ENCODE measurements at places on chromosomes 5 and 9.

DNA sequence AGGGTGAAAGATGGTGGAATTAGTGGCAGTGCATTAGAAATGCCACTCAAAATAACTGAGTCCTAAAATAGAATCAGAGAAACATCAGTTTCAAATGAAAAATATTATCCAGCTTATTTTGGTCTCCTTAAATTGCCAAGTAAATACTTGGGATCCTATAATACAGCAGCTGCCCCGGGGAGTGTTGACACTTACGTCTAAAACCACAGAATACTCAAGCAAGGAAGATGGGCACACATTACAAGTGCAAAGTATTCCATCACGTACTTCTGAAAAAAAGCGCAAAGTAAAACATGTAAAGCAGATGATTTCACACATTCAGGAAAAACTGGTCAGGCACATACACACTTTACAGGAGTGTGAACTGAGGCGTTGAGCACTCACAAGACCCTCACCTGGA is 2.4 kb upstream of the ARHGEF37 start:
- DNase-seq, result no peak

DNA sequence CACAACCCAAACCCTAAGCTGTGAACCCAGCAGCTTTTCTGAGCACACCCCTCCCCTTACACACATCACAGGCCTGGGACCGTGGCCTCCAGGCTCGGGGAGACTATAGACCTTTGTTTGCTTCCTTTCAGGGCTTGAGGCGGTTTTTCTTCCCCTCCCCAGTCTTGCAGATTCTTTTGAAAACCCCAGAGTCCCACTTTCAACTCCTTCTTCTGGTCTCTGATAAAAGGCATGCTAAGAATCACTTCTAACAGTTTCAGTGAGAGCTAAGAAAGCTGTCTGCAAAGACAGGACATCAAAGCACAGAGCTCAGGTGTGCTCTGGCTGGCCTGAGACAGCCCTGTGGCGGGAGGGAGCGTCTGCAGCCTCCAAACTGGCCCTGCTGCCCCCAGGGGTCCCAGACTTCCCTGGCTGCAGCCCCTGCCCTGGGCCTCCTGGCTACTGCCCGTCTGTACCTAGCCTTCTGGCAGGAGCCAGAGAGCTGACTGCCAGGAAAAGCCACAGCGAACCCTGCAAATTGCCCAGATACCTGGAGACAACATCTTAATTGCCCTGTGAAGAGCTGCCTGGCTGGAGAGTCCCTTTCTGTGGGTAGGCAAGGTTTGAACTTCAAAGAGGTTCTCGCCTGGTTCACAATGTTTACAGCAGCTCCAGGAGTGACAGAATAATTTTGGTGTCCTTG is 138.9 kb downstream of the GADD45G start:
- DNase-seq, result peak; percentile 51

DNA sequence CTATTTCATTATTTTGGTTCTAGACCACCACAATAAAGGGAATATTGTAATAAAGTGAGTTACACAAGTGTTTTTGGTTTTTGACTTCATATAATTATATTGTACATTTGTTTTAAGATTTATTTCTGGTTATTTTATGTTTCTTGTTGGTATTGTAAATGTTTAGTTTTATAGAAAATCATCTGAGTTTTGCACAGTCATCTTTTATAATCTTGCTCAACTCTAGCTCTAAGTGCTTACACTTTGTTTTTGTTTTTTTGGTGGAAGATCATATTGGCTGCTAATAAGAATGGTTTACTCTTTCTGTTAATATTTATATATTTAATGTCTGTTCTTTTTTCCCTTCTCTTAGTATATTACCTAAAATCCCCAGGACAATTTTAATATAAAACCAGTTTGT is 135.0 kb downstream of the CNTLN start:
- no peak for DNase-seq

- DNase-seq, result no peak
Observed at GRCh38 chr9:136083558-136084062, 11.5 kb downstream of the NACC2 start.

- DNase-seq, result no peak
Observed at GRCh38 chr9:73149371-73150067, 2.1 kb upstream of the ANXA1 start.

DNA sequence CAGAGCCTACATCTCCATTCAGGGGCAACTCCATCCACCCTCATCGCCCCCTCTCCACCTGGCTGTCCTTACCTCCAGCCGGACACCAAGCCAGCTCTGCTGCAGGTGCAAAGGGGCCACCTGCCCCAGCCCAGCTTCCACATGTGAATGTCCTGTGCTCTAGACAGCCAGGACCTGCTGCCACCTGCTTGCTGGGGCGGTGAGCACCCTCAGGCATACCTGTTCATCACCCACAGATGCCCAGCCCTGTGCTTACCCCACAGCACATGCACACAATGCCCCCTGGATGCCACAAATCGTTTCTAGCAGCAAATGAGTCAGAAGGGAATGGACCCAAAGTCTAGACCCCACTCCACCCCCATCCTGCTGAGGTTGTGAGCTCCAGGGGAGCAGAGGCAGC is 13.3 kb upstream of the NKD2 start:
- DNase-seq, result no peak

- DNase-seq, result no peak
Observed at GRCh38 chr5:40916226-40916625, 6.9 kb downstream of the C7 start.

DNA sequence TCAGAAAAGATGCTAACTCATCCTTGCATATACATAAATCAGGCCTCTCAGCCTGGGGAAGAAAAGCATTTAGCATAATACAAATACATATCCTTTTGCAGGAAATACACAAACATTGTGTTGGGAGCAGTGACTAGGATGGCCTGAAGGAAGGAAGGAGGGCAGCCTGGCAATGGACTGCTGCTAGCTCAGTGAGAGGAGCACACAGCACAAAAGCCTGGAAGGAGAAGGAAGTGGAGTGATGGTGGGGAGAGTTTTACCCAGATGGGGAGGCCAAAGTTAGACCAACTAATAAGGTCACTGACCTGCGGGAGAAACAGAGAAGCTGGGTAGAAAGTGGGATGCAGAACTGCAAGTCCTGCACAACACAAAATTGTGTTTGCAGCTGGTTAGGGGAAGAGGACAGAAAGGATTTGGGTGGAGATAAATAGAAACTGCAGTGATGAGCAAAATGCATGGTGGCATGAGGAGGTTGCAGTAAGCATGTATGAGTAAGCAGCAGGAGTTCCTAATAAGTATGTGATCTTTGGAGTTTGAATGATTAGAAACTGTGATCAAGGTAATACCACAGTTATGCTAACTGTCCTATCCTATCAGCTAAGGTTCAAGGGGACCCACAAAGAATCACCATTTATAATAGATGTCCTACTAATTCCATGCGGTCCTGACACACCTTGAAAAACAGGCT is 39.5 kb downstream of the SEMA6A start:
- no peak for DNase-seq

- no peak for DNase-seq
Observed at GRCh38 chr9:109121232-109121796, 1.6 kb upstream of the TMEM245 start.

- DNase-seq, result no peak
Observed at GRCh38 chr9:20289423-20290010, 332.8 kb downstream of the MLLT3 start.

DNA sequence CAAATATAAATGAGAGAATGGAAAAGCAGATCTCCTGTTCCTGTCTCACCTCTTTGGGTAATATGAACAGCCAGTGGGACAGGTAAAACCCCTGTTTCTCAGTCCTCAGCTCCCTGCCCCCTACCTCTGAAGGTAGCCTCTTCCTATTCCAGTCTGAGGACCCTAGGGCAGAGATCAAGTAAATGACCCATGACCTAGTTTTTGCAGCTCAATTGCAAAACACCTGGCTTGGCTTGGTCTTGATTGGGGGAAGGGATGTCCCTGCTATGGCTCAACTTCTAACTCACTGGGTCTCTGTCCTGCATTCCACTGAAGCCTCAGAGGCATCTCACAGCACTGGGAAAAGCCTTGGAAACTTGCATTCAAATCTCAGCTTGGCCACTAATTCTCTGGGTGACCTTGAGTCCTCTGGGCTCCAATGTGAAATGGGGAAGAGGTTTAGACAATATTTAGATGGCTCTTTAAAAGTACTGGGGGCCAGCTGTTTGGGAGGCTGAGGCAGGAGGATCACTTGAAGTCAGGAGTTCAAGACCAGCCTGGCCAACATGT is 1.6 kb upstream of the GALT start:
- DNase-seq, result no peak

DNA sequence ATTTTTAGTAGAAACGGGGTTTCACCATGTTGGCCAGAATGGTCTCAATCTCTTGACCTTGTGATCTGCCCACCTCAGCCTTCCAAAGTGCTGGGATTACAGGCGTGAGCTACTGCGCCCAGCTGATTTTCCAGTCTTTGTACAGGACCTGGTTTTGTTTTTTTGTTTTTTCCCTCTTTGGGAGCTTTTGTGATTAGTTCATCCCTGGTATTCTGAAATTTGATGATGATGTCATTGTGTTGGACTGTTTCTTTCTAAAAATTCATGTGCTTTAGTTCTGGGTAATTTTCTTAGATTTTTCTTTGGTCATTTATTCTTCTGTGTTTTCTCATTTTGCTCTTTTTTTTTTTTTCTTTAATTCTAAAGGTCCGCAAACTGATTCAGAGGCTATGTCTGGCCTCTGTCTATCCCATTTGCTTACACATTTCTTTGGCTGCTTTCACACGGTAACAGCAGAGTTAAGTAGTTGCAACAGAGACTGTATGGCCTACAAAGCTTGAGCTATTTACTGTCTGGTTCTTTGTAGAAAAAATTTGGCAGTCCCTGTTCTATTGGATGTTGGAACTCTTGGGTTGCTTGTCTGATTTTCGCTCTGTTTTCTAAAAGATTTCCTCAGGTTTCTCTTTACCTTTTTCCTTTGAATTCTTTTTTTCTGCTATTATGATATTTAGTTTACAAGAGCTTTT is 24.8 kb downstream of the STX17 start:
- no peak for DNase-seq

DNA sequence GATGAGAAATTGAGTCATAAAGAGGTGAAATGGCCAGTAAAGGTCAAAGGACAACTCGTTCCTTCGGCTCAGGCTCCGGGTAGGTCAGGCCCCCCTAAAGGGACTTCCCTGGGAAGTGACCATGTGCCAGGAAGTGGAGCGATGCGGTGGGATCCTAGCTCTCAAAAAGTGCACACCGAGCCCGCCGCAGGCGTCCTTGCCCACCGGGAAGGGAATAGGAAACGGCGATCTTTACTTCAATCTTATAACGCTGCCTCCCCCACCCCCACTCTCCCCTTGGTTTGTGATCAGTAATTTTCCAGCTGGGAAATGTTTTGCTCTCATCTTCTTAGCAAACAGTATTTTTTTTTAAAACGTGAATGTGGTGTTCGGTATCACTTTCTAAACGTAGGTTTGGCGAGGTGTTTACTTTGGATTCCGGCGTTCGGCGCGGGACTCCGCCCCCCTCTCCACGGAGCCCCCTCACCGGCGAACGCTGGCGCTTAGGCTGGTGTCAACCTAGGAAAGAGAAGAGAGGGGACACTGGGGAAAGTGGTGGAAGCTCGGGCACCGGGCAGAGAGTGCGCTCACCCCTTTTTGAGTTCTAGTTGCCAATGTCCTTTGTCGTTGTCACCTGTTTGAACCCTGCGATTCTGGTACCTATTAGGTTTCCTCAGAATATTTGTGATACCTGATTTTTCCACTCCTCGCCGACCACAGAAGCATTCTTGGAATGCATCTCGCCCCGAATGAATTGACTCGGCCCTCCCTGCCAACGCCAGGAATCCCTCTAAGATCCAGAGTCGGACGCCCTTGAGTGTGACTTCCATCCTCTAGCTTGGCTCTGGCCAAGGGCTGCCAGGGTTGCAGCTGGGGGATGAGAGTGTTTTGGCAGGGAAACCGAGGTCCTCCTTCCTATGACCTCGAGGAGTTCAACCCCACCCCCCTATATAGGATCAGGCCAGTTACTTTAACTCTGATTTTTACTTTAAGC is 1.8 kb upstream of the KLF4 start:
- no peak for DNase-seq

DNA sequence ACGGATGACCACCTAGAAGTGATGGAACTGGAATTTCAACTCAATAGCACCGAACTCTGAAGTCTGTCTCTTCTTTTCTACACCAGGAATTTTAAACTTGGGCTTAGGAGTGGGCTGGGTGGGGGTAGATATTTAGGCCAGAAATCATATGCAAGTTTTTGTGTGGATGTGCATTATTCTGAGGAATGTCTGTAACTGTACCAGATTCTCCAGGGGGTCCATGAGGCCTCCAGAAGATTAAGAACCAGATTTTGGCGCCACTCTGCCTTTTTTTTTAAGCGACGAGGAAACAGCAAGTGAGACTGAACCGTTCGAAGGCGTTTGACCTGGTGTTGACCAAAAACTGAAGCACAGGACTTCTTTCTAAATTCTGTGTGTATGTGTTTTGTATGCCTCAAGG is 88.8 kb upstream of the TTC23L start:
- DNase-seq, result no peak

Data from activated CD4-positive, alpha-beta T cell treated with anti-CD3 and anti-CD28 coated beads, Interleukin-2, amount 50 U/mL, for 1 hour (primary cell).